ENCODE measurements at places on chromosomes 11 and 22.

- peak; percentile 65 for DNase-seq
These were observed 375 bp downstream of the SLC25A1 start for GRCh38 chr22:19178065-19178656.

- no peak for DNase-seq
These were observed 5.3 kb downstream of the OTUB1 start for GRCh38 chr11:63991558-63991957.

DNA sequence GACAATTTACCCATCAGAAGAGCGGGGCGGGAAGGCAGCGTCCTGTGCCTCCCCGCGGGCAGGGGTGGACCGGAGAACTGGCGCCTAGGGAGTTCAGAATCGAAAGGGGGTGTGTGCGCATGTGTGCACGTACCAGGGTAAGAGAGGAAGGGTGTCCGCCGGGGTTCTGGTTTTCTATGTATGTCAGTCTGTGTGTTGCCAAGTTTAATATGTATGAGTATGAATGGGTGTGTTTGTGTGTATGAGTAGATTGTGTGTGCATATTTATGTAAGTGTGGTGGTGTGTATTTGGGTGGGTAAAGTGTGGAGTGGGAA lies 2.0 kb downstream of the KCNC1 start:
- DNase-seq, result no peak

DNA sequence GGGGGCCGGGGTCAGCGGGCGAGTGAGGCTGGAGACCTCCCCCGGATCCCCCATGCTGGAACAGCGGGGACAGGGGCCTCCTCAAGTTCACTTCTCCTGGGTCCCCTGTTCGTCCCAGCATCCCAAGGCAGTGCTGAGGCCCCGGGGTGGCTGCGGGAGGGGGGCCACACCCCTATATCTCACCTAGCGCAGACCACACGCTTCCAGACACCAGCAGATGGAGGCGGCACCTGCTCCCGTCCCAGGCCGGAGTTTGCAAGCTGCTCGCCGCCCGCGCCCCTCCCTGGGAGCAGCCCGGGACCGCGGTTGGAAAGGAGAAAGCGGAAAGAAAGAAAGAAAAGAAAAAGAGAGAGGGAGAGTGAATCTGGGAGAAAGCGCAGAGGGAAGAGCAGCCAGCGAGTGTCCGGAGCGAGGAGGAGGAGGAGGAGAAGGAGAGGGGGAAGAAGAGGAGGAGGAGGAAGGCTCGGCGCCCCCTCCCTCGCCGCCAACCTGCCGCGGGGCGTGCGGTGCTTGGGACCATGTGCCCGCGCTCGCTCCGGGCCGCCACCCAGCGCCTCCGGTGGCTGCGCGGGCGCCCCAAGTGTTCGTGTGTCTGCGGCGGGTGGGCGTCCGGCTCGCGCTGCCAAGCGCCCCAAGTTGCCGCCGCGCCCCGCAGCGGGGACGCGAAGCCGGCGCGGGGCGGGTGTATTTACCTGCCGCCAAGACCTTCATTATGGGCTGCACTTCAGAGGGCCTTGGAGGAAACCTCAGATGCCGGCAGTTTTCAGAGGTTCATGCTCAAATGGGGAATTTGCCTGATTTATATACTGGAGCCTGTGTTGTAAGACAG lies at the start of gene LIF:
TSS of gene LIF (minus strand) at position 775 of the 829 bp plus-strand sequence. CDS start at position 711, 64 bp downstream.
- no peak for DNase-seq

Measured in HL-60 (cell line).